ENCODE measurements at places on chromosomes 1 and 21.

GRCh38 chr21:42624936-42625335 is 28.5 kb upstream of the PDE9A start:
- DNase-seq: no peak

- no peak for DNase-seq
These were observed 17.0 kb downstream of the AGT start for GRCh38 chr1:230696722-230697437.

DNA sequence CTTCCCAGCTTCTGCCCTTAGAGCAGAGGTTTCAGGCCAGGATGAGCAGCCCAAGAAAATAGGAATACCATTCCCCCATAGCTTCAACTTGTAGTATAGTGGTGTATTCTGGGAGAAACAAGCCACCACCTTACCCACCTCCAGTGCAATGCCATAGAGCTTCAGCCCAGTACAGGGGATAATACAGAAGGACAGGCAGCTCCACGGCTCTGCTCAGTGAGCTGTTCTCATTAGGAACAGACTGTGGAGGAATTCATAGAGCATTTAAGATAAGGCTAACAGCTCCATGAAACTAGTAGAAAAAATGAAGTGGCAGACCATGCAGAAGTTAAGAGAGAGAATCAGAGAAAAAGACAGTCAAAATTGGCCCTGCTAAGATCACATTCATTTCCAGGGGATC is 294.7 kb upstream of the POGK start:
- DNase-seq: no peak

GRCh38 chr1:118984722-118985639 is 3.2 kb downstream of the TBX15 start:
- DNase-seq: no peak

- DNase-seq: no peak
These were observed 117.2 kb downstream of the CNIH3 start for GRCh38 chr1:224733027-224733911.

DNA sequence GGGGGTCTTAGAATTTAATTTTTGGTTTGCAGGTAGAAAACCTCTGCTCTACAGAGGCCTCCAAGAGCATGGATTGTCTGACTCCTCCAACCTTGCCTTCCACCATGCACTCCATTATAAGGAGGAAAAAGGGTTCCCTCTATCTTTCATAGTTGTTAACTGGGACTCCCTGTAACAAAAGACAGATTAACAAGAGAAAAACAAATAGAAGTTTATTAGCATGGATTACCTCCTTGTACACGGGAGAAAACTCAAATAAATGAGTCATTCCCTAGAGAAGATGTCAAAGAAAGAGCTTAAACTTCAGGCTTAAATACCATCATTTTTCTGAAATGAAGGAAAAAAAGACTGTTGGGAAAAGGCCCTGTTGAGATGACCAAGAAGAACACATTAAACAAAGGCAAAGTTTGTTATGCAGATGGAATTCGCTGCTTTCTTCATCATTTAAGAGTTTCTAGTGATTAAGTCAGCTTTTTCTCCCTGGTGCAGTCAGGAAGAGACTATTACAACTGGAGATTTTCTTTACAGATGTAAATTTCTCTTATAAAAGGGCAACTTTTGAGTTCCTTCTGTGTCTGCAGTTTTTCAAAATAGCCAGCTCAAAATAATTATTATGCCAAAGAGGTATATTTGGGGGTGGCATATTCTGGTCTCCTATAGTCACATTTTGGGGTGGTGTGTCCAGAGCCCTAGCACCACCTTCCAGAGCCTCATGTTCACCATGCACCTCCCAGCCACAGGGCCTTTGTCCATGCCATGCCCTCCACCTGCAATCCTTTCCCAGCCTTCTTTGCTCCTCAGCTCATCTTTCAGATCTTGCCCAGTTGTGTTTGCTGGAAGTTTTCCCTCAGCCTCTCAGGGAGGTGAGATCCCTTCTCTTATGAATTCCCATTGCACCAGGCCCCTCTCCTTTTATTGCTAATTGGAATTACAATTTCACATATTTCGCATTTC is 63.1 kb upstream of the KLHDC7A start:
- no peak for DNase-seq

DNA sequence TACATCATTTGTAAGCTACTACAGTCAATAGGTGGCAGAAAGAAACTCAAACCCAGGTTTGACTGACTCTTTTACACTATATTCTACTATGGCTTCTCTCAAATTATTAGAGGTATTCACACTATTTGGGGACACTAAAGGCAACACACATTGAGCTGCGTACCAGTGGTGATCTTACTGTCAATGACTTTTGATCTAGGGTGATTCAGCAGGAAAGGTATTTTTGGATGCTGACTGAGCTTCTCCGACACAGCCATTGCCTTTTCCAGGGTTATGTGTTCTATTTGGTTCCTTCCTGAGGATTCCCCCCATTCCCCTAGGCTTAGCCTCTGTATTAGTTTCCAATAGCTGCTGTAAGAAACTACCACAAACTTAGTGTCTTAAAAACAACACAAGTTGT is 73.2 kb upstream of the JAK1 start:
- no peak for DNase-seq

DNA sequence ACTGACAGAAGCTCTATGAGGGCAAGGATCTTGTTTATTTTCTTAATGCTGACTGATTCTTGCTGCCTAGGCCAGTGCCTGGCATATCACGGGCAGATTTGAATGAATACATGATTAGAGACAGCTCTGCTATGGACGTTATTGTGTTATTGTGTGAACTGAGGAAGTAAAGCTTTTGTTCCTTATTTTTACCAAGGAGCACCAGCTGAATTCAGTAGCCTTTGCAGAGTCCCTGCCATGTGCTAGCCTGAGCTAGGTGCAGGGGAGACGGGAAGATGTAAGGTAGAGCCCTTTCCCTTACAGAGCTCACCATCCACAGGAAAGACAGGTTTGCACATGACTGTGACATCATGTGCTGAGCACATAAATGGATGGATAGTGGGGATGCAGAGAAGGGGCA is 36.0 kb upstream of the SCMH1 start:
- no peak for DNase-seq

- no peak for DNase-seq
These were observed 25.9 kb downstream of the GABPA start for GRCh38 chr21:25760677-25761076.
